ENCODE measurements at places on chromosomes 4 and X. TPM values are rescaled to one million over a fixed set of nuclear protein-coding genes. Genes with fewer than 3 reads are reported as not detected.

Gene SPATA18
- 0.73 TPM for total RNA-seq

Gene FAM53A
- 0.99 TPM for total RNA-seq

DNA sequence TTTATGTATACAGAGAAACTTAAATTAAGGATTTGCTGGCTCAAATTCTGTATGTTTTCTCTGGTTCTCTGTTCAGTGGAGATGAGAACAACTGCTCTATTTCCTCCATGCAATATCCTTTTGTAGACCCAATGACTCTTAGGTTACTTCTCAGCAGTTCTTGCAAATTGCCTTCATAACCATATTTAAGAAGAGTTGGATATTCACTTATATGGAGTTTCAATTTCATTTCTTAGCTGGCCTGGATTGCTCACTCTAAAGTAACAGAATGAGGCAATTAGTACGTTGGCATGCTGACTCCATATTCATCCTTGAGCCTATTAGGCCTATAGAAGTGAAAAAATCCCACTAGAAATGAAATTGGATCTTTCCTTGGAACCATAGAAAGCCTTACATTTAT lies 93.6 kb downstream of the DOCK11 start:
- peaks cover 65% of the 10 kb centered on the region for H3K36me3 ChIP-seq
- no peak overlapping the region for H3K27ac ChIP-seq
- no peak for DNase-seq

- no peak for DNase-seq
- H3K4me1 ChIP-seq: no peaks in the 10 kb centered on the region
- H3K27ac ChIP-seq: no peak overlapping the region
- H3K36me3 ChIP-seq: no peaks in the 10 kb centered on the region
These were observed 168.5 kb upstream of the DMD start for GRCh38 chrX:33379839-33380238.

GRCh38 chr4:80043541-80043940 lies 29.5 kb downstream of the ANTXR2 start:
- DNase-seq: no peak
- no peak overlapping the region for H3K27ac ChIP-seq
- no peaks in the 10 kb centered on the region for H3K27me3 ChIP-seq
- no peak overlapping the region for H3K4me3 ChIP-seq
